Activated CD8-positive, alpha-beta memory T cell treated with anti-CD3 and anti-CD28 coated beads for 48 hours (primary cell): ENCODE measurements at places on chromosomes 16 and 17.

GRCh38 chr17:50191359-50192143 lies 9.9 kb downstream of the COL1A1 start:
- no peak for DNase-seq

DNA sequence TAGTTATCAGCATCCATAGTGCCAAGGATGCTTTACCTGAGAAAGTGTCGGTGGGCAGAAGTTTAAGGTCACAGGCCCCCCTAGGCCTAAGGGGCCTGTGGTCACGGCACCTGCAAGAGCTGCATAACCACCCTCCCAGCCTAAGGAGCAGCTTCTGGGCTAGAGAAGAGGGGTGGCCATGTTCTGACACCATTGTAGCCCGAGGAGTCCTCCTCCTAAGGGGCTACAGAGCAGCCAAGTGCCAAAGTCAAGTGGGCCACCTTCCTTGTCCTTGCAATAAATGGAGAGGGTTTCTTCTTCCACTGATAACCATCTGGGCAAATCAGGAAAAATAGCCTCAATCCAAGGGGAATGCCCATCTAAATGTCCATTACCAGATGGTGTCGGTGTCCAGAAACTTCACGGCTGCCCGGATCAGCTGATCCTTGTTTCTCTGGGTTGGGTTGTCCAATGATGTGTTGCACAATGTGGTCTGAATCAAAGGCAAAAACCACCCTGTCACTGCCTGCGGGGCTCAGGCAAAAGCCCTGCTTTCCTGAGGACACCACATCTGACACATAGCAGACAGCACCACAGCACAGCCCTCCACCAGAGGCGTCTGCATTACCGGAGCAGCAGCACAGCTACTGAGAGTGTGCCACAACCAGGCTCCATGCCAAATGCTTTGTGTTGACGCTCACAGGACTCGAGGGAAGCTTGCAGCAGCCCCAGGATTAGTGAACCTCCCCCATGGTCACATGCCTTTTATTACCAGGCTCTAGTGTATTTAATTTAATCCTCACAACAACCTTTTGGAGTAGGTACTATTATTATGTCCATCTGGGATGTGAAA lies 12.8 kb downstream of the ATPAF2 start:
- no peak for DNase-seq

GRCh38 chr16:88768071-88768783 lies 16.8 kb downstream of the PIEZO1 start:
- DNase-seq: no peak

- DNase-seq: no peak
These were observed 12.1 kb upstream of the RIPOR1 start for GRCh38 chr16:67516296-67517154.

DNA sequence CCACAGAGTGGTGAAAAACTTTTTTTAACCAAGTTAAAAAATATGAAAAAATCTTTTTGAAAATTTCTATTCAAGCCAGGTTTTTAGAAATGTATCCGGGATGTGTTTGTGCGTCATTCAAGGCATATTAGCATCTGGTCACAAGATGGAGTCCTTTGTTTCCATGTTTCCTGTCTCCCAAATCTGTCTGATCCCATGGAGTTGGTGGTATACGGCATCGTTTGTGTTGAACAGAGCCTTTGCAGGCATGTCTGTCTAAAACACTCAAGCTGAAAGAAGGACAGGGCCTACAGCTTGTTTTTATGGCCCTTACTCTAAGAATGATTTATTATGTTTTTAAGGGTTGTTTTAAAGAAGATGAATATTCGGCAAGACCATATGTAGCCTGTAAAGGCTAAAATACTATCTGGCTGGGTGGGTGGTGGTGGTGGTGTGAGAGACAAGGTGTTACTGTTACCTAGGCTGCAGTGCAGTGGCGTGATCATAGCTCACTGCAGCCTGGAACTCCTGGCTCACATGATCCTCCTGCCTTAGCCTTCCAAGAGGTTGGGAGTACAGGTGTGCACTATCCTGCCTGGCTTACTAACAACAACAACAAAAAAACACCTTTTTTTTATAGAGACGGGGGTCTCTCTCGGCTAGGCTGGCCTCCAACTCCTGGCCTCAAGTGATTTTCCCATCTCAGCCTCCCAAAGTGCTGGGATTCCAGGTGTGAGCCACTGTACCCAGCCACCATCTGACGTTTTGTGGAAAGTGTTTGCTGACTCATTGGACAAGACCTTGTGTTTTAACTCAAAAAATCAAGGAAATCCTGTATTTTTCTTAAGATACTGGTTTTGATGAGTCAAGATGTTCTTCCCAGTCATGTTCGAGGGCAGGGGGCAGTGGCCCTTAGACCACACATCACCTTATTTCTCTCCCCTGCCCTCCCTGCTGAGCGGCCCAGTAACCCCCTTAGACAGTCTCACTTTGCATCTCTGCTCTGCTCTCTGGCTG lies 52.2 kb downstream of the NDE1 start:
- DNase-seq: no peak

GRCh38 chr16:1984347-1985225 lies 593 bp downstream of the GFER start:
- no peak for DNase-seq

DNA sequence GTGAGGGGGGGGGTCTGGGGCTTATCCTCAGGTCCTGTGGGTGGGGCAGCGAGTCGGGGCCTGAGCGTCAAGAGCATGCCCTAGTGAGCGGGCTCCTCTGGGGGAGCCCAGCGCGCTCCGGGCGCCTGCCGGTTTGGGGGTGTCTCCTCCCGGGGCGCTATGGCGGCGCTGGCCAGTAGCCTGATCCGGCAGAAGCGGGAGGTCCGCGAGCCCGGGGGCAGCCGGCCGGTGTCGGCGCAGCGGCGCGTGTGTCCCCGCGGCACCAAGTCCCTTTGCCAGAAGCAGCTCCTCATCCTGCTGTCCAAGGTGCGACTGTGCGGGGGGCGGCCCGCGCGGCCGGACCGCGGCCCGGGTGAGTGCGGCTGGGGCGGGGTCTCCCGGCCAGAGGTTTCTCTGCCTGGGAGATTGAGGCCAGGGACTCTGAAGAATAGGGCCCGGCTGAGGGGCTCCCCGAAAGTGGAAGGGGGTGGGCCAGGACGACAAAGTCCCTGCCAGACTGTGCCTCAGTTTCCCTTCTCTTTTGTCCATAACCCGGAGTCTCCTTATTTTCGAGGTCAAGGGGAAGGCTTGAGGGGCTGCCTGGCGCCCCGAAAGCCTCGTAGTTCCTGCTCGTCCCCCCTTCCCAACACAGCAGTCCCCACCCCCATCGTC lies at the start of gene FGF11:
FGF11 (plus strand) TSS at position 51 of the 651 bp plus-strand sequence; CDS start at position 160, 109 bp downstream.
- DNase-seq: no peak

GRCh38 chr16:85348911-85349334 lies 236.7 kb upstream of the CIBAR2 start:
- DNase-seq: no peak

GRCh38 chr17:1561420-1562175 lies 994 bp downstream of the PITPNA start:
- no peak for DNase-seq

DNA sequence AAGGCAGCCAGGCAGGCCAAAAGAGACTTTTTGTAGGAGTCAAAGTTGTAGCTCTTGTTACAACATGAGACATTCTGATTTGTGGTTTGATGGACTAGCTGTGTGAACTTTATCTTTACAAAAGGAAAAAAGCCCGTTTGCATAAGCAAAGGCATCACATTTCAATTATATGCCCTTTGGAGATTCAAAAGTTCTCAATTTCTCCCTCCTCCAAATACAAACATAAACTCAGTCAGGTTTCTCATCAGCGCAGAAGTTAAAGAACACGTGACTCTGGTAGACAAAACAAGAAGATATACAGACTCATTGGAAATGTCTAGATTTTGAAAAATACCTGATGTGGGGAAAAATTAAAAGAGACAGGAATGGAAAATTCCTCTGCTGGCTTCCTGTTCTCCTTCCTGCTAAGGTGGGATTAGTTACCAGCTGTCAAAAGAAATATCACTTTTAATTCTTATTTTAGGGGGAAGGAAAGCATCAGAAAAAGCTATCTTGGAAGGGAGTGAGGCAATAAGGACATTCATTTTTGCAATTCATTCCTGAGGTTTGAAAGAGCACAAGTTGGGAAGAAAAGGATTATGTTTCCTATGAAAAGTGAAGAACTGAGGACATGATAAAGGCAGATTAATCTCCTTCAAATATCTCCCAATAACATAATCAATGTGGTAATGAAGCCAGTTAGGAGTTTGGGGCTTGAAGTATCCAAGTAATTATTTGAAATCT lies 4.6 kb upstream of the KCNJ16 start:
- DNase-seq: no peak

- DNase-seq: no peak
These were observed 415 bp downstream of the XYLT1 start for GRCh38 chr16:17470182-17470907.

GRCh38 chr16:88566158-88566557 lies 4.0 kb upstream of the ZC3H18 start:
- peak; percentile 51 for DNase-seq

DNA sequence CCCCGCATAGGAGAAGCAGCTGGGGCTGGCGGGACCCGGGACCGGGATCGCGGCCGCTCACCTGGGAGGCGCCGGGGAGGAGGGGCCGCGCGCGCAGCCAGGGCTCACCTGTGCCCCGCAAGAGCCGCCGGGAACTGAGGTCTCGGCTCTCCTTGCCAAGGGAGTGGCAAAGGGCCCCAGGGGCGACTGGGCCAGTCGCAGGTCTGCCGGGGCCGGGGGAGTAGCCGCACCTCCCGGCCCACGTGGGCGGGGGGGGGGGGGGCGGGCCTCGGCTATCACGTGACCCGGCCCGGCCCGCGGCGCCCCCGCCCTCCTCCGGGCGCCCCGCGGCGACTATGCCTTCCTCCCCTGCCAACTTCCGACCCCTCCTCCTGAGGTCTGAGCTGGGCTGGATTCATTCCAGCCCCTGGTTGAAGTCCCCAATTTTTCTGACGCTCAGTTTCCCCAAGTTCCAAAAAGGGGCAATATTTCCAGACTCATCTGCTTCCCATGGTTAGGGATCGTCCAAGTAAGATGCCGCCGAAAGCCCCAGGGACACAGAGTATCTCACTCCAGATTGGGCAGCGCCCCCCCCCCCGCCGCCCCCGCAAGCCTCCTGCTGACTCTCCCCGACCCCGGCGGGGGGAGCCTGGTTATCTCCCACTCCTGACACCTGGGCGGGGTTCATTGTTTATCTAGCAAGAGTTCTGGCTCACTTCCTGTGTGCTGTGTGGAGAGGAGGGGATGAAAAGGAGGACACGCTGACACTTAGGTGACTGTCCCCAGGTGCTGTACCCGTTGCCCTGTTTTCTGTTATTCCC lies at the start of gene TMC6:
TMC6 (minus strand) TSS at position 205 of the 800 bp plus-strand sequence. CDS start 1,923 bp downstream, outside the sequence.
- DNase-seq: no peak

DNA sequence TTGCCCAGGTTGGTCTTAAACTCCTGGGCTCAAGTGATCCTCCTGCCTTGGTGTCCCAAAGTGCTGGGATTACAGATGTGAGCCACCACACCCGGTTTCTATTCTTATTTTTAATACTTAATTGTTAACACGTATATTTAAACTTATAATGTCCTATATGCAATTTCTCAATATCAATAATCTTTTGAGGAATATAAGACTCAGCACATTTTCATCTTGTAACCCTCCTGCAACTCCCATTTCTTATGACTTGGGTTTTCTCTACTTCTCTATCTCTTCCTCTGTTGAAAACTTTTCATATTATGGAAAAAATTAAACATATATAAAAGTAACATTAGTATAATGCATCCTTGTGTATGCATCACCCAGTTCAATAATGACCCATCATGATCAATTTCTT lies 150.7 kb downstream of the PRKCB start:
- DNase-seq: no peak

GRCh38 chr17:9487406-9487805 lies 88.2 kb downstream of the STX8 start:
- no peak for DNase-seq

- no peak for DNase-seq
These were observed 11.8 kb upstream of the ZNF23 start for GRCh38 chr16:71473891-71474290.

- DNase-seq: no peak
These were observed at the start of gene NDRG4 for GRCh38 chr16:58499615-58500351. Gene NDRG4, plus strand, starts transcription at chr16:58500143. Its CDS starts 106 bp downstream, at chr16:58500249.

- DNase-seq: no peak
These were observed 232.4 kb downstream of the CCDC182 start for GRCh38 chr17:57512691-57513090.

DNA sequence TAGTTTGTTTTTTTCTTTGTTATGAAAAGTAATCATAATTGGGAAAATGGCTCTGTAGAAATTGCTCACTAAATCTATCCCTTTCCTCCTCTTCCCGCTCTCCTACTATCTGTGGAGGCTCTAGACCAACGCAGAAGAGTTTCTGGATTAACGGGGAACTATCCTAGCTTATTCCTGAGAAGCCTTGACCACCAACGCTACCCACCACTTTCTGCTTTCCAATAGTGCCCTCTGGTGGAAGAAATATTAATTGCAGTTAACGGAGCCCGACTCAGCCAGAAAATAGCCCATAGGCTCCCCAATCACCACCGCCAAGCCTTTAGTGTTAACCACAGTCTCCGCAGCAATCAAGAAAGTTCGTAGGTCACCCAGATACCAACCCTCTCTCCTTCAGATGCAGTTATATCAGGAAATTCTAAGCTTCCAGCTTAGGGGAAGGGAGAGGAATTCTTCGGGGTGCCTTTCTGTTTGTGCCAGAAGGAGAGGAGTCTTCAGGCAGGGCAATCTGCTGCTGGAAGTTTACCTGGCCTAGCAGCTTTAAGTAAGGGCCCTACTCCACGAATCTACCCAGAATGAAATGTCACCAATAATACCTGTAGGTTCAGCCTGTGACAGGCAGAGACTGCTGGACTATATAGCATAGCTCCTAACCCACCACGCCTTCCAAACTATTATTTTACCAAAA lies 23.0 kb upstream of the NSRP1 start:
- DNase-seq: no peak

- no peak for DNase-seq
These were observed 21.6 kb downstream of the CCDC182 start for GRCh38 chr17:57723427-57724025.

GRCh38 chr16:81006211-81006812 lies 373 bp downstream of the CMC2 start:
- DNase-seq: peak; percentile 56

DNA sequence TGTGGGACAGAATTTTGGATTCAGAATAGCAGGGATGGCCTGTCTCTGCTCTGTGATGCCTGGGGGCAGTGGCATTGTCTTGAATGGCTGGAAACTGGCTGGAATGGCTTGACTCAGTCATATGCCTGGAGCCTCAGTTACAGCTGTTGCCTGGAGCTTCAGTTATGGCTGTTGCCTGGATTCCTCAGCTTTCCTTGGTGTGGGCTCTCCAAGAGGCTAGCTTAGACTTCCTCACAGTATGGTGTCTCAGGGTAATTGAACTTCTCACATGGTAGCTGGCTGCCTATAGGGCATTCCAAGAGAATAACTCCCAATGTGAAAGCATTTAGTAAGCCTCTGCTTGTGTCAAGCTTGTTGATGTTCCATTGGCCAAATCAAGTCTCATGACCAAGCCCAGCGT lies 21.1 kb downstream of the KRT23 start:
- DNase-seq: no peak

DNA sequence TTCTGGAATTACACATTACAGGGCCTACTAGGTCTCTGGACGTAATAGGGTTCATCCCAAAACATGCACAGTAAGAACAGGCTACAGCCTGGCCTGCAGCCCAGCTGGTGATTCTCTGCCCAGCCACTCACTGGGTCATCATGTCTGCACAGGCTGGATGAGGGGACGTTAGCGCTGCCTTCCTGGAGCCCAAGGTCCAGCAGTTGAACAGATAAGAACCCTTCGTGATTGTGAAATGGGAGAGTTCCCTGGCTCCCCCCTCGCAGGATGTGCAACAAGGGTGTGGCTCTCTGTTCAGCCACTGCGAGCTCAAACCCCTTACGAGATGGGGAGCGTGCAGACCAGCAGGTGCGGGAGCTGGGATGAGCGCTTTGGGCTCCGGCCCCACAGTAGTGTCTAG lies 200.0 kb upstream of the CDH5 start:
- DNase-seq: no peak
